ENCODE measurements at places on chromosomes 16 and 17.
A peak's percentile ranks its signal among the peaks of the same experiment; 100 is the strongest.

DNA sequence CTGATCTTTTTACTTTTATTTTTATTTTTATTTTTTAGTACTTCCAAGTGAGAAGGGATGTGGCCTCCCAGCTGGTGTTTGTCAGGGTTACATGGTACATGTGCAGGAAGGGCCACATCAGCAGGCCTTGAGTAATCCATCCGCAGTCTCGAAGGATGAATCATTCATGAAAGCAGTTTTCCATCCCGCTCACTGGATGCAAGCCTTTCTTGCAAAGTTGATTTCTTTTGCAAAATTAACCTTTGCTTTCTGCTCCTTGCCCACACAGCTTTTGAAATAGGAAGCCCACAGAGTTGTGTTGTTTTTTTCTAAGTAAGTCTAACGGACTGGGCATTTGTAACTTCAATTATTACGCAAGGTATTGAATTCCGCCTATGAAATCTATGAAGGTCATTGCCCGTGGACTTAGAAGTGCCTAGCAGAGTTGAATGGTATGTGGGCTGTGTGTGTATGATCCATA, 157.4 kb downstream of the PRKCA start:
- DNase-seq: peak; percentile 83
- H3K4me1 ChIP-seq: peaks cover 37% of the 10 kb centered on the region
- peak overlapping the region; percentile 92 for H3K27ac ChIP-seq
- no peaks in the 10 kb centered on the region for H3K36me3 ChIP-seq
- H3K4me3 ChIP-seq: no peak overlapping the region
- no peaks in the 10 kb centered on the region for H3K27me3 ChIP-seq

DNA sequence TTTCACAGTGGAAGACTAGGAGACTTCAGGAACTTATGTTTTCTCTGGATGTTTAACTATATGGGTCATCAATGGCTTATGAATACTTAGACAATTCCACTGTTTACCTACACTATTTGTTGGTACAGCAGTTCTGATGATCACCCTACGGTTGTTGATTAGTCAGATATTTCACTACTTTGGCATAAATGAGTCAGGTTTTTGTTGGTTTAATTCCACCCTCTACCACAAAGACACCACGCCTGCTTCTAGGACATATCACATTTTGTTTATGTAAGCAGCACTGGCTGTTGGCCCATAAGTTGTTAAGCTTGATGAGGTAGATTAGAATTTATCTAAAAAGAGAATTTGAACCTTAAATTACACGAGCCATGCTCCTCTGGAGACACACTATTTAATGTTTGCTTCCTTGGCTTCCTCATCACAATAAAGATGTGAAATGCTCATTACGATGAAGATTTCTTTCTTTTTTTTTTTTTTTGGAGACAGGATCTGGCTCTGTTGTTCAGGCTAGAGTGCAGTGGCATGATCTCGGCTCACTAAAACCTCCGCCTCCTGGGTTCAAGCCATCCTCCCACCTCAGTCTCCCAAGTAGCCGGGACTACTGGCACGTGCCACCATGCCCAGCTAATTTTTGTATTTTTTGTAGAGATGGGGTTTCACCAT, 4.3 kb downstream of the GDE1 start:
- H3K27ac ChIP-seq: no peak overlapping the region
- peaks cover 52% of the 10 kb centered on the region for H3K36me3 ChIP-seq
- no peak for DNase-seq
- H3K27me3 ChIP-seq: no peaks in the 10 kb centered on the region
- no peak overlapping the region for H3K4me3 ChIP-seq

GRCh38 chr16:89919535-89920406, 1.1 kb downstream of the MC1R start:
- no peaks in the 10 kb centered on the region for H3K27me3 ChIP-seq
- H3K4me1 ChIP-seq: peaks cover 22% of the 10 kb centered on the region
- DNase-seq: no peak
- H3K4me3 ChIP-seq: no peak overlapping the region

DNA sequence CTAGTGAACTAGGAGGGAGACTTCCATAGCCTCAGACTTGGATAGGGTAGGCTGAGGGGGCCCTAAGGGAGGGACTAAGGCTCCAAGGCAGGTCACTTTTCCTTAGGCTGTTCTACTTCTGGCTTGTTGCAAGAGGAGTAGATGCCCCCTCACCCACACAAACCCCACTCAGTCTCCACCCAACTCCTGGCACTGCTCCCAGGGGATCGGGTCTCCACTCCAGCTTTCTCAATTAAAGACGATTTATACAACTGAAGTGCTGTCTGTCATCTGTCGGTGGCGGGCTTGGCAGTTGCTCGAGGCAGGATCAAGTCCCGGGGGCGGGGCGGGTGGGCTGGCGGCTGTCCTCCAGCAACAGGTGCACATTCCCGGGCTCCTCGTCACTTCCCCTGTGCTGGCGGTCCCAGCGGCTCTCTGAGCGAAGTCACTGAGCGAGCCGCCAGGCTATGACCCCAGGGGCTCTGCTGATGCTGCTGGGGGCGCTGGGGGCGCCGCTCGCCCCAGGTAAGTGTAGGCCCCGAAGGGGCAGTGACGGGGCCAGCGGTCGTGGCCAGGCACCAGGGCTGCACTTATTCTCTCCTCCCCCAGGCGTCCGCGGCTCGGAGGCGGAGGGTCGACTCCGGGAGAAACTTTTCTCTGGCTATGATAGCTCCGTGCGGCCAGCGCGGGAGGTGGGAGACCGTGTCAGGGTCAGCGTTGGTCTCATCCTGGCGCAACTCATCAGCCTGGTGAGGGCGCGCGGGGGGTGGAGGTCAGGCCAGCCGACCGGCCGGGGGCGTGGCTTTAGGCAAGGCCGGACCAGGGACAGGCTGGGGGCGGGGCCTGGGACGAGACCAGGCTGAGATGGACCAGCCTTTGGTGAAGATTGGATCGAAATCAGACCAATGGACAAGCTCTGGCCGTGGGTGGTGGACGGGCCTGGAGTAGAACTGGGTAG, at the start of gene CHRNB1:
Gene CHRNB1 (plus strand): TSS at position 380 of the 937 bp plus-strand sequence. CDS start 67 bp downstream, at position 447.
- peak within 1 kb of the TSS; percentile 21 for H3K4me3 ChIP-seq
- peak within 1 kb of the TSS; percentile 87 for H3K27ac ChIP-seq
- no peaks in the 10 kb centered on the region for H3K36me3 ChIP-seq
- H3K4me1 ChIP-seq: peaks cover 19% of the 10 kb centered on the region
- H3K27me3 ChIP-seq: no peaks in the 10 kb centered on the region
- DNase-seq: no peak

- H3K27me3 ChIP-seq: peaks cover 19% of the 10 kb centered on the region
- H3K4me1 ChIP-seq: no peaks in the 10 kb centered on the region
- no peak overlapping the region for H3K4me3 ChIP-seq
- DNase-seq: no peak
Observed at GRCh38 chr17:49469831-49470810, 25.0 kb upstream of the NGFR start.

DNA sequence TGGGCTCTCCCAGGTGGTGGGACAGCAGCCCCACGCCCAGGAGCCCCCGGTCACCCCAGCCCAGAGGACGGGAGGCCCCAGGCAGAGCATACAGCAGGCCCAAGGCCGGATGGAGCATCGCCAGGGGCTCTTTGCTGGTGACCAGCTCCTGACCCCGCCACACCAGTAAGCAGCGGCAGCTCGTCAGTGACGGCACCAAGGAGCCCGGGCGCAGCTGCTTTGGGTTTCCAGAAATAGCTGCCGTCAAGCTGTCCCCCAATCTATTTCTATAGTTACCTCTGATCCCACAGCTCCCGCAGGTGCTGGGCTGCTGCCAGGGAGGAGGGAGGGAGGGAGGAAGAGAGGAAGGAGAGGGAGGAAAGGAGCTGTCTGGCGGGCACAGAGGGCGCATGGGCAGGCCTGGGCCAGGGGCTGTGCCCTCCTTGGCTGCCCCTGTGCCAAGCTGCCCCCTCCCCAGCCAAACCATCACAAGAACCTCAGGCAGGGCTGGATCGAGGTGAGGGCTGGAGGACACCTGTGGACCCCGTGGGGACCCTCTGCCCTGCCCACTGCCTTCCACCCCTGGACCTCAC, 10.8 kb upstream of the RASD1 start:
- H3K36me3 ChIP-seq: no peaks in the 10 kb centered on the region
- no peak overlapping the region for H3K4me3 ChIP-seq
- peak; percentile 66 for DNase-seq
- peaks cover 3% of the 10 kb centered on the region for H3K4me1 ChIP-seq
- H3K27ac ChIP-seq: no peak overlapping the region

DNA sequence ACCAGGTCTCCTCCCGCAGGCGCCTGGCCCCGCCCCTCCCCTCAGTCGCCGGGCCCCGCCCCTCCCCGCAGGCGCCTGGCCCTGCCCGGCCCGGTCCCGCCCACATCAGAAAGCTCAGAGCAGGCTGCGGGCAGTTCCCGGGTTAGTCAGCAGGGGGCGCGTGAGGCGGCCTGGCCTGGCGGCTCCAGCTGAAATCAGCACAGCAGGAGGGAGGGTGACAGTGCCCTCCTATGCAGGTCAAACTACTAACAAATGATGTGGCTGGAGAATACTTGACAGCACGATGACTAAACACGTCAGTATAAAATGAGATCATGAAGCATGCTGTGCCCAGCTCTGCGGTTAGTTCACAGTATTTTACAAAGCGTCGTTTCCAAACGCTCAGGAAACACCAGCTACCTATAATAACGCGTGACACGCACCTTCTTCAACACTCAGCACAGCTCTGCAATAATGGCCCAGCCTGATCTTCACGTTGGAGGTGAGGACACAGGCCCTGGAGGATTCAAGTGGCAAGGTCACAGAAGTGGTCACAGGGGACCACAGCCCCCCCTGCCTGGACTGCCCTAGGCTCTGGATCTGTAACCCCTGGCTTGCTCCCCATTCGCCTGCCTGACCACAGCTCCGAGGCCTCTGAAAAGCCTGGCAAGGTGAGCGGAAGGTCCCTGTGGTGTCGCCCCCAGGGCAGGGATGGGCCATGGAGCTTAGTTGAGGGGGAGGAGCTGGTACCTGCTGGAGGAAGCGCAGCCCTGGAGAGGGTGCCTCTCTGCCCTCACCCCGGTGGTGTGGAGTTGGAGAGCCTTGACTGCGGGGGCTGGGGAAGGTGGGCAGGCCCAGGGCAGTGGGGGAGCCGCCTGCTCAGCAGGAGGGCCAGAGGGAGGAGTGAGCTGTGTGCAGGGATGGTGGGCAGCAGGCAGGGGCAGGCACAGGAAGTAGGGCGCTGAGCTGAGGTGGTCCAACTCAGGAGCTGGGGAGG, 81.2 kb downstream of the KCNJ12 start:
- H3K27ac ChIP-seq: no peak overlapping the region
- no peaks in the 10 kb centered on the region for H3K4me1 ChIP-seq
- no peak overlapping the region for H3K4me3 ChIP-seq
- no peaks in the 10 kb centered on the region for H3K36me3 ChIP-seq

- no peaks in the 10 kb centered on the region for H3K27me3 ChIP-seq
- no peak for DNase-seq
- no peak overlapping the region for H3K27ac ChIP-seq
- H3K36me3 ChIP-seq: no peaks in the 10 kb centered on the region
Observed at GRCh38 chr16:69523566-69524305, 42.0 kb upstream of the NFAT5 start.

DNA sequence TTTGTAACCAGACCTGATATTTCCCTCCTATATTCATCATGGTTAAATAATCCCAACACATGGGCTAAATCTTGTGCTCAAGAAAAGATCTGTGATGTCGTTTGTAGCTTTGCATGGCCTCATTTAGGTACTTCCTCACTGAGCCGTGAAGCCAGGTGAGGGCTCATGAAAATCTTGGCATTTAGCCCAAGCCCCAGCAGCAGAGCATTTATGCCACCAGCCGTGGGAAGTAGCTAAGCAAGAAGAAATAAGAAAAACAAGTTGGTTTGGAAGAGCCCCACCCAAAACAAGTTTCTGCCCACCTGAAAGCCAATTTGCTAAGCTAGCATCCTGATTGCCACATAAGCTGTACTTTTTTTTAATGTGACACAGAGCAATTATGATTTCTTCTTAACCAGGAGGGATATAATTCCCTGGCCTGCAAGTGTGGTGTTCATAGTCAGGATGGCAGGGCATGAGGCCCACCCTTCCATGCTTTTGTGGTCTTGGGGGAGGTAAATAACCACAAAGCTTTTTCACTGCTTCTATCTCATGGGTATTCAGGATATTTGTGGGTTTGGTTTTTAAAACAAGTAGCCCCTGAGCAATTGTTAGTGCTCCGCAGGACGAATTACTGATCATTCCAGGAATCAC, 10.5 kb downstream of the TMIGD1 start:
- no peak overlapping the region for H3K27ac ChIP-seq
- H3K36me3 ChIP-seq: no peaks in the 10 kb centered on the region
- H3K4me1 ChIP-seq: no peaks in the 10 kb centered on the region
- H3K27me3 ChIP-seq: no peaks in the 10 kb centered on the region
- DNase-seq: no peak
- no peak overlapping the region for H3K4me3 ChIP-seq

DNA sequence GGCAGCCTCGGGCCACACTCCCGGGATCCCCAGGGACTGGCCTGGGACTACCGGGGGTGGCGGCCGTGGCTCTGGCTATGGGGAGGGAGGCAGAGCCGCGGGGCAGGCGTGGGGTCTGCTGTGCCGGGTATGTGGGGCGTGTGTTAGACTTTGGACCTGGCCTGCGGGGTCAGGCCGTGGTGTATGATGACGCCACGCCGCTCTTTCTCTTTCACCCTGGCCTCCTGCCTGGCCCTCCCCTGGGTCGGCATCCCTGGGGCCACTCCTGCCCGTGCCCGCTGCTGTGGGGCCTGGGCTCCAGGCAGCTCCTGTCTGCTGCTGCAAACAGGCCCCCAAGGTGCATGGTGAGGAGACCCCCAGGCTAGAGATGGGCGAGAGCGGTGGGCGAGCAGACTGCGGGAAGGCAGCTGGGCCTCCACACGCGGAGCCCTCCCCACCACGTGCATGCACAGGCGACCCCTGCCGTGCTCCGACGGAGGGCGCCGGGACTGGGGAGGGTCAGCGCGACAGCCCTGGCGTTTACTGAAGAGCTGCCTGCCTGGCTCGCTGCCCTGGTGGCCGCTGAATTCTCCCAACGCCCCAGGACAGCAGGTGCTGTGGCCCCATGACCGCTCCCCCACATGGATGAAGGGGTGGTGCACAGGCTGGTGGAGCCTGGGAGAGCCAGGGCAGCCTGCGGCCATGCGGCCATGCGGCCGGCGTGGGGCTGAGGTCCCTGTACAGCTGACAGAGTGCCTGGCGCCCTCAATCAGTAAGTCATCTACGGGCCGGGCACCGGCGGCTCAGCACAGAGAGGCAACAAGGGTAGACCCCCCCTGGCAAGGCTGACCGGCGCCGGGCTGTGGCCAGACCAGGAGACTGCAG, 16.0 kb downstream of the CAPN15 start:
- peaks cover 18% of the 10 kb centered on the region for H3K36me3 ChIP-seq
- H3K4me1 ChIP-seq: no peaks in the 10 kb centered on the region
- no peak overlapping the region for H3K4me3 ChIP-seq
- no peaks in the 10 kb centered on the region for H3K27me3 ChIP-seq
- DNase-seq: no peak
